Thyroid gland (tissue), 4 donors: ENCODE measurements at places on chromosomes 5 and 9. TPM values are rescaled to one million over a fixed set of nuclear protein-coding genes. Genes with fewer than 3 reads are reported as not detected.
A peak's percentile ranks its signal among the peaks of the same experiment; 100 is the strongest.

The RASGEF1C gene
- 0.58 TPM for total RNA-seq

DNA sequence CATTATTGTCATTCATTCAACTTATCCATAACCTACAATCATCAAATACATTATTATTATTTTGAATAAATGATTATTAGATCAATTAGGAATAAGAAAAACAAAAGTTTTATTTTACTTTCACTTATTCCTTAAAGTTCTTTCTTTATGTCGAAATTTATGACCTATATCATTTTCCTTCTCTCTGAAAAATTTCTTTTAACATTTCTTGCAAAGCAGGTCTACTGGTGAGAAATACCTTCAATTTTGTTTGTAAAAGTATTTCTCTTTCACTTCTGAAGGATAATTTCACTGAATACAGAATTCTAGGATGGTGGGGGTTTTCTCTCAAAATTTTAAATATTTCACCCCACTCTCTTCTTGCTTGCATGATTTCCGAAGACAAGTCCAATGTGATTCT is 2.6 kb upstream of the CCNI2 start:
- no peaks in the 10 kb centered on the region for H3K27me3 ChIP-seq
- no peak overlapping the region for H3K4me3 ChIP-seq
- no peak overlapping the region for H3K27ac ChIP-seq

GRCh38 chr5:78360674-78360923 is 182 bp downstream of the SCAMP1 start:
- DNase-seq = no peak
- no peaks in the 10 kb centered on the region for H3K36me3 ChIP-seq
- H3K4me1 ChIP-seq = peaks cover 9% of the 10 kb centered on the region
- peak overlapping the region; percentile 91 for H3K27ac ChIP-seq

GRCh38 chr9:122819326-122819725 is 9.1 kb downstream of the PDCL start:
- H3K4me3 ChIP-seq = no peak overlapping the region
- no peaks in the 10 kb centered on the region for H3K4me1 ChIP-seq
- peaks cover 22% of the 10 kb centered on the region for H3K36me3 ChIP-seq
- no peaks in the 10 kb centered on the region for H3K27me3 ChIP-seq

- no peaks in the 10 kb centered on the region for H3K36me3 ChIP-seq
- DNase-seq = no peak
- H3K27me3 ChIP-seq = no peaks in the 10 kb centered on the region
- no peaks in the 10 kb centered on the region for H3K4me1 ChIP-seq
- H3K4me3 ChIP-seq = no peak overlapping the region
Measured at GRCh38 chr5:39323542-39323941, 40.8 kb downstream of the C9 start.

GRCh38 chr5:69188811-69189161 is 597 bp upstream of the CENPH start:
- no peak for DNase-seq
- peaks cover 7% of the 10 kb centered on the region for H3K4me1 ChIP-seq
- H3K4me3 ChIP-seq = no peak overlapping the region
- H3K36me3 ChIP-seq = no peaks in the 10 kb centered on the region

DNA sequence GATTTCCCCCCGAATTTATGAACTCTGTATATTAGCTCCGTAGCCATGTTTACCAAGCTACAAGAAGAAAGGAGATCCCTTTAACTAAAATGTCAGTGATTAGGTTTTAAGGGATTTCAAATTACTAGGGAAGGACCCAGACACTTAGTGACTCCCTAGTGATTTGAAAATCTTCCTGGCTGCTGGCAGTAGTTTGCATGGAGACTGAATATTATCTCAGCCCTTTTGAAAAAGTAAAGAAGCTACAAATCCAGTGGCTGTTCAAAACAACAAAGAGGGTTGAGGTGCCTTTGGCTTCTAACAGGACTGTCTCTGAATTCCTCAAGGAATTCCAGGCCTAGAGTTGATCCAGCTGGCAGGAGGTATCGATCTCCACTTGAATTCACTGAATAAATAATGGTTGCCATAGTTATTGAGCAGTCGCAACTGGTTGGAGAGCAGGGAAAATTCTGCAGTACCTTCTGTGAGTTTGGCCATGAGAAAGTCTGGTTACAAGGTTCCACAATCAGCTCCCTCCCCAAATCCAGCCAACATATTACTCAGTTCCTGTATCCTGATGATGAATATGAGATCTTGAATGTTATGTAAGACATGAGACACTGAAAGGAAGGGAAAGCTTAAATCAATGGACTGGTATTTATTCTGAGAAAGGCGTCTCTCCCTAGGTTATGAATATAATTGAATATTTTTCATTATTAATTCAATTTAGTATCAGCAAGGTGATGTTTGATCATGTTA is 37.7 kb downstream of the NR4A3 start:
- no peaks in the 10 kb centered on the region for H3K36me3 ChIP-seq
- H3K27ac ChIP-seq = no peak overlapping the region
- H3K4me3 ChIP-seq = no peak overlapping the region
- H3K4me1 ChIP-seq = peaks cover 5% of the 10 kb centered on the region
- peak; percentile 1 for DNase-seq

GRCh38 chr5:160618286-160618685 is 196.6 kb downstream of the PTTG1 start:
- DNase-seq = no peak
- no peak overlapping the region for H3K27ac ChIP-seq
- H3K4me1 ChIP-seq = no peaks in the 10 kb centered on the region
- H3K36me3 ChIP-seq = no peaks in the 10 kb centered on the region

DNA sequence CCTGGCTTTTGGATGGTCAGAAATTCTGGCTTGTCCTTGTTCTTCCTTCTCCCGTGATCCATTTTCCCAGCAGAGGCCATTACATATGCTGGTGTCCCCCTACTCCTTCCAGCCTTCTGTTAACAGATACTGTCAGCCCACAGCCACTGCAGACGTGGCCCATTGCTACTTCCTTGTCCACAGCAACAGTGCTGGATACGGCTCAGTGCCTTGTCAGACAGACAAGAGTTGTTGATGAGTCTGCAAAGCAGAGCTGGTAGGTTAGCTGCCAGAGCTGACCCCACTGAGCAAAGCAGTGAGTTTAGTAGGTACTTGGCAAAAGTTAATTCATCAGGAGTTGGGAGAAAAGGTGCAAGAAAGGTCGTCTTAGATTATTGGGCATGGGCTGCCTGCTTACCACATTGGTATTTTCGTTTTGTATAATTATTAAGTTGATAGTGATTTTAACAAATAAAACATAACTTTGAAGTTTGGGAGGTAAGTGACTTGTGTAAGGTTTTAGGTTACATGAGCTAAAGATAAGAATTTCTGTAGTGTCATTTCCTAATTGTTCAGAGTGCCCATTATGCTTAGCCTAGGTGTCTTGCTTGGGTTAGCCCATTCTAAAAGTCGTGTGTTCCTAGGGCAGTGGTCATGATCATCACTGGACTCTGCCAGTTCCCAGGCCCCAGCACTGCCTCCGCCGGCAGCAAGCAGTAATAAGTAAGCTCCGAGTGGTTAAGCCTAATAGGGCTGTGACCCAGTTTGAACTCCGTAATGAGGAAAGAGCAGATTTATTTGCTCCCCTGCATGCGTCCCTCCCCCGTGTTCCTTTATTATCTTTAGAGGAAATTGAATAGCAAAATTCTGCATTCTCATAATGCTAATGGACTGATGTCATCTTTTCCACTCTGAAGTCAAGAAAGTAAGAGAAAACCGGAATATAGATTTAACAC is 292.0 kb downstream of the FANCC start:
- no peaks in the 10 kb centered on the region for H3K27me3 ChIP-seq
- DNase-seq = peak; percentile 64
- no peak overlapping the region for H3K4me3 ChIP-seq
- H3K4me1 ChIP-seq = peaks cover 83% of the 10 kb centered on the region

GRCh38 chr5:144370273-144370672 is 199.6 kb downstream of the KCTD16 start:
- no peak overlapping the region for H3K27ac ChIP-seq
- H3K36me3 ChIP-seq = no peaks in the 10 kb centered on the region
- DNase-seq = no peak
- H3K27me3 ChIP-seq = no peaks in the 10 kb centered on the region

GRCh38 chr5:125112196-125112595 is 365.8 kb upstream of the ZNF608 start:
- H3K36me3 ChIP-seq = no peaks in the 10 kb centered on the region
- no peak overlapping the region for H3K27ac ChIP-seq
- DNase-seq = no peak

- H3K36me3 ChIP-seq = no peaks in the 10 kb centered on the region
- H3K4me1 ChIP-seq = peaks cover 38% of the 10 kb centered on the region
- H3K27me3 ChIP-seq = no peaks in the 10 kb centered on the region
Measured at GRCh38 chr9:124271660-124272059, 13.9 kb downstream of the NEK6 start.

DNA sequence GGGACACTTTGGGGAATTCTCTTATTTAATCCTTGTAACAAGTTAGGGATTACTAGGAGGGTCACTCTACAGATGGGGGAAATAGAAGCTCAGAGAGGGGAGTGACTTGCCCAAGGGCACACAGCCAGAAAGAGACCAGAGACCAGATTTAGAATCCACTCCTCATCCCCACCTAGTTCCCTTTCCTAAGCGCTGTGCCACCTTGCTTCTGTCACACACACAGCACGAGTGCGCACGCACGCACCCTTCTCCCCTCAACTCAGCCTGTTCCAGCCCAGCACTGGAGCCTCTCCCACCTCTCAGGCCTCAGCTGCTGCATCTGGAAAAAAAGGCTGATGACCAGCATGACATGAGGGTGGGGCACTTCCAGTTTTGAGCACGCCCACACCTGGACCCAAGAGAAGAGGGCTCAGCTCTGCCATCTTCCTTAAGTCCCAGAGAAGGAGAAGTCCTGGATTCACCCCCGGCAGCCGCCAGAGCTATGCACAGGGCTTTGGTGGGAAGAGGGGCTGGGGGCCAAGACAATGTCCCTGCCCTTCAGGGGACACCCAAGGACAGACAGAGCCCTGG is 18.5 kb downstream of the NR5A1 start:
- H3K27ac ChIP-seq = no peak overlapping the region
- DNase-seq = no peak
- no peak overlapping the region for H3K4me3 ChIP-seq
- no peaks in the 10 kb centered on the region for H3K36me3 ChIP-seq
- no peaks in the 10 kb centered on the region for H3K27me3 ChIP-seq
- no peaks in the 10 kb centered on the region for H3K4me1 ChIP-seq

The PCDHGA8 gene
- total RNA-seq = 4.6 TPM

DNA sequence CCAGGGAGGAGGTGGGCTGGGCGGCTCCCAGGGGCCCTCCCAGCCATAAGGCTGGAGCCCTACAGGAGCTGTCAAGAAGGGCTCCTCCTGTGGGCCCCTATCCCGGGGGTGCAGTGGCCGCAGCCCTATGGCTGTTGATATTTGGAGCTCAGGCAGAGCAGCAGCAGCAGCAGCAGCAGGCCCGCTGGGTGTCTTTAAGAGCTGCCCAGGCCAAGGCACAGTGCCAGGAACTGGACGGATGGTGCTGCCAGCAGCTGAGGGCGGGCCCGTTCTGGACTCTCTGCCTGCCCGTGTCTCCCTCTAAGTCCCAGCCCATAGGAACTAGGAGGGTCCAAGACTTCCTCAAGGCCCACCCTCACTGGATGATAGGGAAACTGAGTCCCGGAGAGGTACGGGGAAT is 3.6 kb downstream of the AK1 start:
- DNase-seq = peak; percentile 94
- no peak overlapping the region for H3K4me3 ChIP-seq
- H3K4me1 ChIP-seq = peaks cover 43% of the 10 kb centered on the region
- peak overlapping the region; percentile 38 for H3K27ac ChIP-seq
- no peaks in the 10 kb centered on the region for H3K36me3 ChIP-seq

DNA sequence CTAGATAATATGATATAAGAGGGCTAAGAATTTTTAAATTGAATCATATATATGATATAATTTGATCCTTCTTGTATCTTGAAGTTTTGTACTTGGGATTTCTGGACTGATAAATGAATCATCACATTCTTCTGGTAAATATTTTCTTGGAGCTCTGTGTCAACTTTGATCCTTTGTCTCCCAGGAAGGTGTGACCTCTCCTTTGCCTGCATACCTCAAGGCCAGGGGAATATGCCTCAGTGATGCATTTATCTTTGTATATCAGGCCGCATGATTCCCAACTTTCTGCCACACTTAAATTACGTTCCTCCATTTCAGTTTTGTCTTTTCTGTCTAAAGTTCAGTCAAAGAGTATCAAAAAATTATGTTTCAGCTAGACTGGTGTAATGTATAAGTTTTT is 101.2 kb downstream of the NLN start:
- H3K4me1 ChIP-seq = no peaks in the 10 kb centered on the region
- H3K4me3 ChIP-seq = no peak overlapping the region
- no peaks in the 10 kb centered on the region for H3K36me3 ChIP-seq
- DNase-seq = no peak
- no peaks in the 10 kb centered on the region for H3K27me3 ChIP-seq

DNA sequence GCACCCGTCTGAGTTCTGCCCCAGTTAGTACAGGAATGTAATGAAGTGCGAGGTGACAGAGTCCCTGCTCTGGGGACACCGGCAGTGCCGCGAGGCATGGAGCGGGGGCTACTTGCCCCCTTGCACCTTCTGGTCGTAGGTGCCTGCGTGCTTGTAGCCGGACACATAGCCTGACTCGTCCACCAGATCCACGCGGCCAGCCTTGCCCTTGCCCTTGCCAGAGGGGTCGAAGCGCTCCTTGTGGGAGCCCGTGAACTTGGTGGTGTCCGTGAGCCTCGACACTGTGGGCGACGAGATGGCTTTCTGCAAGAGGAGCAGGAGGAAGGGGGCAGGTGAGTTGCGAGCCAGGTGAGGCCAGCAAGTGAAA is 28.2 kb downstream of the TPPP start:
- H3K4me1 ChIP-seq = peaks cover 18% of the 10 kb centered on the region
- no peaks in the 10 kb centered on the region for H3K36me3 ChIP-seq
- DNase-seq = no peak
- H3K27ac ChIP-seq = peak overlapping the region; percentile 99
- no peaks in the 10 kb centered on the region for H3K27me3 ChIP-seq

DNA sequence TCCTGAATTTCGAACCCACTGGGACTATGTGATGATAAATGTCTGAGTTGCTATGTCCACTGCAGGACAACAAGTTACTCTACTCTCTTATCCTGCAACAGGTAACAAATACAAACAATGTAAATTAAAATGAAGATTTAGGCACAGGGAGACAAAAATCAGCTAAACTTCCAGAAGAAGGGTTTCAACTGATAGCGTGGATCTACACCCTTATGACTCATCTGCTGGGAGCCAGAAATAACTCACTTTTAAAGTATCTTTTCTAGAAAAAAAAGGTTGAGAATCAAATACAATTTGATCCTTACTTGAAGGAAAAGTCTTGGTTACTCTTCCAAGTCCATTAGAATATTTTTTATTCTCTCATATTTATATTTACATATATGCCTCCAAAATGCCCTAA is 21.4 kb downstream of the PJA2 start:
- H3K27ac ChIP-seq = no peak overlapping the region
- H3K36me3 ChIP-seq = no peaks in the 10 kb centered on the region
- H3K4me1 ChIP-seq = peaks cover 25% of the 10 kb centered on the region
- DNase-seq = no peak
- no peaks in the 10 kb centered on the region for H3K27me3 ChIP-seq
- H3K4me3 ChIP-seq = no peak overlapping the region

The TPD52L3 gene
- total RNA-seq = not detected

The UGT3A1 gene
- not detected for total RNA-seq
